ENCODE measurements at places on chromosomes 4 and X.

DNA sequence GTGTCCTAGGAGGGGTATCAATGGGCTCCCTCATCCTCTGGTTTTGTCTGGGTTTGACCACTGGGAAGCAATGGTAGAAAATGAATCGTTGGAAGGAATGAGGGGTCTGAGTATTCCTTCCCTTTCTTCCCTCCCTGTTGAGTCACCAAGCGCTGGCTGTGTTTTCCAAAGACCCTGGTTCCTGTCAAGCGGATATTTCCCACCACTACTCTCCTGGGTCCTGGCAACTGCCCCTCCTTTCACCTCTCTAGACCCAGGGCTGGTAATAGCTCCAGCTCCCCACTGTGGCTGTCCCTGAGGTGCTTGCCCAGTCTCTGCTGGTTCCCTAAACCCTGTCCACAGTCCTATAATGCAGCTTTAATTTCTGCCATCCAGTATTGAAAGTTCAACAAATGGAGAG lies 22.2 kb downstream of the SMIM43 start:
- DNase-seq: no peak
- no peak overlapping the region for H3K27ac ChIP-seq
- H3K4me1 ChIP-seq: no peaks in the 10 kb centered on the region
- no peak overlapping the region for H3K4me3 ChIP-seq
- H3K27me3 ChIP-seq: no peaks in the 10 kb centered on the region

- DNase-seq: no peak
- H3K27ac ChIP-seq: no peak overlapping the region
- H3K4me3 ChIP-seq: no peak overlapping the region
- no peaks in the 10 kb centered on the region for H3K4me1 ChIP-seq
- H3K36me3 ChIP-seq: no peaks in the 10 kb centered on the region
Observed at GRCh38 chrX:123740536-123740935, 7.7 kb upstream of the THOC2 start.

GRCh38 chr4:81504112-81505003 lies 32.7 kb upstream of the RASGEF1B start:
- no peak for DNase-seq
- peaks cover 18% of the 10 kb centered on the region for H3K4me1 ChIP-seq
- no peaks in the 10 kb centered on the region for H3K36me3 ChIP-seq
- no peaks in the 10 kb centered on the region for H3K27me3 ChIP-seq
- no peak overlapping the region for H3K4me3 ChIP-seq

DNA sequence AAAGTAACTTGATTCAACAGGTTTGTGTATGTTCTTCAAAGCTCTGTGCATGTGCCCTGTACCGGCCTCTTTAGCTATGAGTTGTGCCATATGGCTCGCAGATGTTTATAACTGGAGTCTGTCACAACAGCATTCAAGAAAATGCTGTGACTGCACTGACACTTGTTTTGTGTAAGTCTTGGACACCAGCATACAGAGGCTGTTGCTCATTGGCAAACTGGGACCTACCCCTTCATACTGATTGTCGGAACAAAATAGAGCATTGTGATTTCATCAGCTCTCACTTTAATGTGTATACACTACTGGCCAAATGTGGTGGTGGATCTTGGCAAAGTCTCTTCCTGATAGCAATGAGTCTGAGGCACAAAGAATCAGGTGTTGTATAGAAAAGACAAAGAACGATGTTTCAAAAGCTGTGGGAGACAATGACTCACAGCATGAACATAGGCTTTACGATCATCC lies 133.9 kb downstream of the EGF start:
- H3K4me1 ChIP-seq: peaks cover 8% of the 10 kb centered on the region
- peaks cover 12% of the 10 kb centered on the region for H3K36me3 ChIP-seq
- H3K27me3 ChIP-seq: no peaks in the 10 kb centered on the region
- no peak overlapping the region for H3K27ac ChIP-seq

GRCh38 chr4:68995292-68995691 lies 43.7 kb upstream of the UGT2A3 start:
- H3K27ac ChIP-seq: no peak overlapping the region
- no peak overlapping the region for H3K4me3 ChIP-seq
- H3K36me3 ChIP-seq: no peaks in the 10 kb centered on the region

DNA sequence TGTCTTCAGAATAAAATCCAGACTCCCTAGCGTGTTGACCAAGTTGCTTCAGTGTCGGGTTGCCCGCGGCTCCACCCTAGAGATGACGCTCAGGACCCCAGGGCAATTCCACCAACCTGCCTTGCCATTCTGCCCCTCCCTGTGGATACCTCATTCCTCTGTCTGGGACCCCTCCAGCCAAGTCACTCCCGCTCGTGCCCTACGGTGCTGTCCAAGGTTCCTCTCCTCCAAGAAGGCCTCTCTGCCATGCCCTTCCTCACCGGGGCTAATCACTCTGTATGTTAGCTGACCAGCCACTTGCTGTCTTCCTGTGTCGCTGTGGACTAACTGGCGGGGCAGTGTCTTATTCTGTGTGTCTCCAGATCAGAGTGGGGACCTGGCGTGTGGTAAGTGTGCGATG lies 46.6 kb downstream of the TENM3 start:
- no peaks in the 10 kb centered on the region for H3K36me3 ChIP-seq
- no peak overlapping the region for H3K27ac ChIP-seq
- peaks cover 12% of the 10 kb centered on the region for H3K4me1 ChIP-seq
